Daoy (cell line): ENCODE measurements at places on chromosomes 4 and X.

- DNase-seq, result peak; percentile 73
Observed at GRCh38 chrX:123846577-123847038, 13.2 kb upstream of the XIAP start.

DNA sequence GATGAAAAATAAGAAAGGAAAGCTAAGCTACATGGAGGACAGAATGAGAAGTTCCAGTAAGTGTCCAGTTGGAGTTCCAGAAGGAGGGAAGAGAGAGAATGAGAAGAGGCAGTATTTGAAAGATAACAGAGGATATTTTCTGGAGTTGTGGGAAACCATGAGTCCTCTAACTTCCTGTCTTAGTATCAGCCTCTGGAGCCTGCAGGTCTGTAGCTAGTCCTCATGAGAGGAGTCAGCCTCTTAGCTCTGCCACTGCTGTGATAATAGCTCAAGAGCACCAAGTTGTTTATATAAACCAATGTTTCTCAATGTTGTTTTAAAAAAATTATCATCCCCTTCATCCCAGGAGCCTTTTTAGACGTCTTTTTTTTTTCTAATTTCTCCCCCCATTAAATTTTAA lies 2.4 kb upstream of the PLAC1 start:
- no peak for DNase-seq

DNA sequence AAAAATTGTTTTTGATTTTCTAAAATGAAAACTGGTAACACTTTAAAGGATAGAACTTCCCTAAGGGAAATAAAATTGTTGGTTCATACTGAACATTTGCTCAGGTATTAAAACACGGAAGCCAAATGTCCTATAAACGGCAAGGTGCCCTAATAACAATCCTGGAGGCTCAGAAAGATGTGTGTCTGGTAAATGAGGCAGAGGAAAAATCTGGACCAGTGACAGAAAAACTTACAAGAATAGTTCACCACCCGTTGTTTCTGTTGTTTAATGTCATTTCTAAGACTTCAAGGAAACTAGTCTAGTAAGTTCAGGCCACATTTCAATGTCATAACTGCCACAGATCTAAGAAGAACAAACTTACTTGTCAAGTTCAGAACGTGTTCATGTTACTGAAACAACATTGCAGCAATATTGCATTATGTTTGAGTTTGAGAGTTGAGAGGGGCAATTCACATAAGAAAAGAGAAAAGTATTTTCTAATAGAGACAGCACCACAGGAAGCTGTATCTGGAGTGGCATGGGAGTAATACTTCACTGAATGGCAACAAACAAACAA lies 476.6 kb downstream of the GRXCR1 start:
- no peak for DNase-seq

GRCh38 chr4:122622400-122622799 lies 1.5 kb upstream of the IL21 start:
- no peak for DNase-seq

- DNase-seq, result no peak
Observed at GRCh38 chr4:38768968-38769394, 13.8 kb downstream of the TLR10 start.

GRCh38 chrX:82092307-82092706 lies 890.4 kb downstream of the SH3BGRL start:
- DNase-seq, result no peak

DNA sequence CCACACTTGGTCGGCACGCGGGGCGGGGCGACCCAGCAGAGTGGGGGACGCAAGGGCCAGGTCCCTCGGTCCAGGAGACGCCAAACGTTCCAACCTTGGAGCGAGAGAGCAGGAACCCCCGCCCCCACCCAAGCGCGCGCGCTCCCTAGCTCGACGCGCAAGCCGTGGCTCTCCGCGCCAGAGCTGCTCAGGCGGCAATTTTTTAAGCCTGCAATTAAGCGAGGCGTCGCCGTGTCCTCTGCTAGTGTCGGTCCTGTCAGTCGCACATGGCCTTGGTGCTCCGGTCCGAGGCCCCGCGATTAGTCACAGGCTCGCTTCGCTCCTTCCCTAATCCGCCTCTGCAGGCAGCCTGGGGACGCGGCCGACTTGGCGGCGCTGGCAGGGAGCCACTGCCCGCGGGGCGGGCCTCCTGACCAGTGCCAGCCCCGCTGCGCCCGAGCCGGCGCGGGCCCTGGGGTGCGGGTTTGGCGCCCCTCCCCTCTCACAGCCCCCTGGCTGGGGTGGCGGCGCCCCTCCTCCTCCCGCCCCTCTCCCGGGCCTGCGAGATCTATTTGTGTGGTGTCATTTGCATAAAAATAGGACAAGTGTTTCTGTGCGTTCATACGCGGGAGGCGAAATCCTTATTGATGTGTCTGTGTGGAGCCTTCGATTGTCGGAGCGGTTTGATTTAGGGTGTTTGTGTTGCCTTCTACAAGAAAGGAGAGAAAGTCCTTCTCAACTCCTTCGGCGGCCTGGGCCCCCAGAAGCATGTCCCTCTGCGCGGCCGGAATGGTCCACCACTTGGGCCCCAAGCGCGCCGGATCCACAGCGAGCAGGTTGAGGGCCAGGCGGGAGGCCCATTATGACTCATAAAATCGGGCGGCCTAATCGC lies 9.8 kb upstream of the BCOR start:
- DNase-seq, result peak; percentile 82

DNA sequence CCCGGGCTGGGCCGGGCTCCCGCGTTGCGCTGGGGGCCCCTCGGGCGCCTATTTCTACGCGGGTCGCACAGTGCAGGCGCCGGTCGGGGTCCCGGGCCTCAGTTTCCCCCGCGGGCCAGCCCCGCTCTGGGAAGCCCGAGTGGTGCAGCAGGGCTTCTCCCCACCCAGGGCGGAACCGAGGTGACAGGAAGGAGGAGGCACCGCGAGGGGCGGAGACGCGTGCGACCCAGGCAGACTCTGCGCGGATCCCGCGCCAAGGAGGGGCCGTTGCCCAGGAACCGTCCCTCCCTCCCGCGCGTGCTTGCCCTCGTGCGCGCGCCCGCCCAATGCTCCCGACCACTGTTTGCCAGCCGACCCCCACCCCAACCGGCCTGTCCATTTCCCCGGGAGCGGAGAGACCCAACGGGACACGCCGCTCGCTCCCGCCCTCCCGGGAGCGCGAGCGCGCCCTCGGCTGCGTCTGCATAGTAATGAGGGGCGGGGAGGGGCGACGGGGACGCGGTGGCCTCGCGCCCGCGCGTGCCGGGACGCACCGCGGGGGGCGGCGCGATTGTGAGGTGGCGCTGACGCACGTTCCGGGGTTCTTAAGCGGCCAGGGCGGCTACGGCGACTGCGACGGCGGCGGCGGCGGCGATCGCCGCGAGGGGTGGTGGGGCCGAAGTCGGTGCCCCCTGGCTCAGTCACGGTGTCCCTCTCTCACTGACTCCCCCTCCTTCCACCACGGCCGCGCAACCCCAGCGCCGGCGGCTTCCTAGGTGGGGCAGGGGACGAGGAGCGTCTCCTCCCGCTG lies at the start of gene CPEB2:
Gene CPEB2 (plus strand): TSS at position 613 of the 790 bp plus-strand sequence. CDS start 193 bp downstream, outside the sequence.
- DNase-seq, result peak; percentile 95

DNA sequence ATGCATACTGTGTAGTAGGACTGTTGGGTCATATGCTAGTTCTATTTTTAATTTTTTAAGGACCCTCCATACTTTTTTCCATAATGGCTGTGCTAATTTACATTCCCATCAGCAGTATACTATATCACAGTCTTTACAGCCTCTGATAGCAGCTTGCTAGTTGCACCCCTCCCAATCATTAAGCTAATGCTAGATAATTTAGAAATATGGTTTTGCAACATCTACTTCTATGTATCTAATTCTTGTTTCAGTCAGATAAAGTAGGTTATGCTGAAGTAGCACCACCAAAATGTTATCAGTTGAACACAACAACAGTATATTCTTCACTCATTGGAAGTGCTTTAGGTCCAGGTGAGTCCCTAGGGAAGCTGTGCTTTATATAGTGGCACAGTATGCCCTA lies 522.7 kb upstream of the HTR2C start:
- no peak for DNase-seq

GRCh38 chr4:61298178-61298740 lies 98.1 kb downstream of the ADGRL3 start:
- no peak for DNase-seq

DNA sequence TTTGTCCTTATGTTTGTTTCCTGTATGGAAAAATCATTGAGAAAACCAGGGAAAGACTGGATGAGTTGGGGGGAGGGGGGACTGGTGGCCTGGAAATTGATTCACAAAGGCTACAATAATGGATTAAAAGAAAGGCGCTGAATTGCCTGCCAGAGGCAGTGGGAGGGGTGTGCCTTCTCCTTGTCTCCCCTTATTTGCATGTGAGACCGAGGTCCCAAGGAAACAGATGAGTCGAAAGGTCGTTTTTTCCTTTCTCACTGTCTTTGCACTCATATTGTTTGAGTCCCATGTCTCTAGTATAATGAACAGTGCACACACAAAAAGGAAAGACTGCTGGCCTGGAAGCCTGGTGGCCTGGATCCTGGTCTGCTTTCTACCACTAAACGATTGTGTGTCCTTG lies 86.6 kb upstream of the ZDHHC15 start:
- DNase-seq, result no peak

DNA sequence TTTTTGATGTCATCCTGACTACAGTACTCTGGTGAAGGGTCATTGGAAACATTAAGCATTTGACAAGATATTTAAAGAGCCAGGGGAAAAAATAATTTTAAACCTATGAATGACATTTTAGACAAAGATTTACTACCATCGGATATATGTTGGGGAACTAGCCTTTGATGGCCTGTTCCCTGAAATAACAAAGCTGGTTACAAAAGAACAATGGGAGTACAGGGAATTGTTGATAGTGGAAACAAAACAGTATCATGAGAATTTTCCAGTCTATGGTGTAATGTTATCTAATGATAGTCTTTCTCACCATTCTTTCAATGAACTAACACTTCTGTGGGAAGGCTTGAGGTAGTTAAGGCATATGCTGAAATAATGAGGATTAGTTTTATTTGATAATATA lies 125.9 kb upstream of the KLHL4 start:
- DNase-seq, result no peak

- DNase-seq, result no peak
Observed at GRCh38 chr4:138643827-138644226, 371.8 kb upstream of the NOCT start.

- DNase-seq, result peak; percentile 19
Observed at GRCh38 chrX:50814701-50815100, 707 bp upstream of the SHROOM4 start.

DNA sequence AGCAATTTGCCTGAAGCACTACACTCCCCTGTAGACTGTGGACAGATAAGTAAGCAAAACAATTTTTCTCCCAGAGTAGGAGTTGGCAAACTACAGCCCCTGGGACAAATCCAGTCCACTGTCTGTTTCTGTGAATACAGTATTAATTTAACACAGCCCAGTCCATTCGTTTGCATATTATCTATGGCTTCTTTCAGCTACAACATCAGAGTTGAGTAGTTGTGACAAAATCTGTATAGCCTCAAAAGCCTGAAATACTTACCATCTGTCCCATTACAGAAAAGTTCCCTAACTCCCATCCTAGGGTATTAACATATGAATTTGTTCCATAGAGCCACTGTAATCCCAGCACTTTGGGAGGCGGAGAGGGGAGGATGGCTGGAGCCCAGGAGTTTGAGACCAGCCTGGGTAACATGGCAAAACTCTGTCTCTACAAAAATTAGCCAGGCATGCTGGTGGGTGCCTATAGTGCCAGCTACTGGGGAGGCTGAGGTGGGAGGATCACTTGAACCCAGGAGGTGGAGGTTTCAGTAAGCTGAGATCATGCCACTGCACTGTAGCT lies 53.0 kb downstream of the AMELX start:
- no peak for DNase-seq

- DNase-seq, result peak; percentile 45
Observed at GRCh38 chrX:39759526-39760224, 338.1 kb downstream of the BCOR start.

- peak; percentile 13 for DNase-seq
Observed at GRCh38 chr4:21765810-21766407, 182.7 kb downstream of the KCNIP4 start.

- DNase-seq, result no peak
Observed at GRCh38 chr4:103244251-103244650, 46.1 kb upstream of the CENPE start.

DNA sequence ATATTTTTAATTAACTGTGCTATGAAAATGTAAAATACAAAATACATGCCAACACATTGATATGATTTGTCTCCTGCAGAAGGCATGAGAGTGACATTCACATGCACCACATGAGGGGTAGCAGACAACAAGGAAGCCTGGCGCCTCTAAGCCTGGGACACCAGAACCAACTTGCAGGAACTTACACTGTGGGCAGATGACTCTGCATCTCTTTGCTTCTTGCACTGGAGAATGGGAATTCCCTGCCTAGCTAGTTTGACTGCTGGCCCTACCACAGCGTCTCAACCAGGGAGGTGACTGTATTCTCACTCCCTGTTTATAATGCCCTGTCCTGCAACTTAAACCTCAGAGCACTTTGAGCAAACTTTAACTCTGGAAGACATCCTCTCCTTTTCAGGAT lies 40.5 kb downstream of the PAGE2 start:
- DNase-seq, result no peak

DNA sequence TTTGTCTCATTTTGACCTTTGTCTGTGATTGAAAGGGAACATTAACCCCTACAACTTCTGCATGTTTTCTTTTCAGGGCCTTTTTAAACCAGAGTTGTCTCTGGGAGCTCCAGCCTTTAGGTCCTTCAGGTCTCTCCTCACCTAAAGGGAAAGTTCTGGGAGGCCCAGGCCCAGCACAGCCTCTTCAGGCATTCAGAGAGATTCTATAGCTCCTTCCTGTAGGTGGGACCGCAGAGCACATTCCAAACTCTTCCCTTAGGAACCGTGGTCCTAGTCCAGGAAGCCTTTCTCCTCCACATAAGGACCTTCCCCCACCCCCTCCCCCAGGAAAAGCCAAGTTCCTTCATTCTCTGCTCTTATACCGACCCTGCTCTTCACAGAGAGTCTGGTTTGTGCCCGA lies 14.9 kb downstream of the NKX6-1 start:
- no peak for DNase-seq

- no peak for DNase-seq
Observed at GRCh38 chr4:168981942-168982341, 28.1 kb downstream of the CBR4 start.

DNA sequence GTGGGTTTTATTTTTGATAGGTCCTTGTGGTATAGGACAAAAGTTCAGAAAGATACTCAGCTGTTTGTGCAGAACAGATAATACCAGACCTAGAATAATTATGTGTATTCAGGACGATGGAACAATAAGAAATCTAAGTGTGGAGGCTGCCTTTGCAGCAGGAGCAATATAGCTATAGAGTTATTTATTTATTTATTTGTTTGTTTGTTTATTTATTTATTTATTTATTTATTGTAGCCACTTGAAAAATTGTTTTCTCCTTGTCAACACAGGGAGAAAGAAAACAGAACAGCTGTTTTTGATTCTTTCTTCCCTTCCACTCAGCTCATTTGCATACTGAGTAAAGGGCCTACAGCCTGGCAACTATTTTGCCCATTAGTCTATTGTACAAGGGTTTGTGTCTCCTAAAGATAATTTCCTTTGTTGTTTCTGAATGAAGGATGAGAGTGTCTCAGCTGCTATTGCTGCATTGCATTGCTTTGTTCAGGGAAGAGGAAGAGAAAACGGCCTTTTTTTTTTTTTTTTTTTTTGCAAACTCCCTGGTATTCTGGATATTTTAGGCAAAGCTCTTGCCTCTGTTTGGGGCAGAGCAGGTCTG lies 56.0 kb upstream of the ESX1 start:
- DNase-seq, result no peak

GRCh38 chr4:39026096-39026495 lies 6.1 kb downstream of the TMEM156 start:
- DNase-seq, result no peak

GRCh38 chr4:155025762-155026457 lies 182.5 kb upstream of the NPY2R start:
- peak; percentile 0 for DNase-seq

- no peak for DNase-seq
Observed at GRCh38 chr4:13089659-13089998, 394.5 kb downstream of the RAB28 start.

GRCh38 chr4:575281-576141 lies 584 bp downstream of the TMEM271 start:
- peak; percentile 29 for DNase-seq
